Stimulated activated CD4-positive, alpha-beta T cell treated with anti-CD3 and anti-CD28 coated beads, Interleukin-1b, Interleukin-23, amount 100 ng/mL, for 1 hour (primary cell): ENCODE measurements at places on chromosomes 2 and 18.
A peak's percentile ranks its signal among the peaks of the same experiment; 100 is the strongest.

GRCh38 chr2:10911291-10912075, at the start of gene KCNF1:
KCNF1 (plus strand) TSS chr2:10911934; CDS start chr2:10912427, 493 bp downstream.
- no peak for DNase-seq

GRCh38 chr2:231132129-231132528, 7.3 kb upstream of the HTR2B start:
- DNase-seq: no peak

DNA sequence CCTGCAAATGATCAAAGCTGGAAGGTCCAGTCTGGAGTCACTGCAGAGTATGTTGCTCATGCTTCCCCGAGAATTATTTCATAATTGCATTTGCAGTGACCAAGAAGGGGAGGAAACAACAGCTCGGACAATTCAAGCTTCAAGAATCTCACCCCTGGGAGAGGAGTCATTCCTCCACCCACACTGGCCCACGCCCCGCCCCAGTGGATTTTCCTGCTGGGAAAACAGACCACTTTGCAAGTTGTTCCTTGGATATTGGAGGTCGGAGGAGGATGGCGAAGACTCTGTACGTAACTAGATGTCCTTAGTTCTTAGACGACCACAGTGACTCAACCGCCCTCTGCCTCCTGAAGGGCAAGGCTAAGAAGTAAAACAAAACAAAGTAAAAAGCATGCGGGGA, 159.4 kb downstream of the TPO start:
- no peak for DNase-seq

DNA sequence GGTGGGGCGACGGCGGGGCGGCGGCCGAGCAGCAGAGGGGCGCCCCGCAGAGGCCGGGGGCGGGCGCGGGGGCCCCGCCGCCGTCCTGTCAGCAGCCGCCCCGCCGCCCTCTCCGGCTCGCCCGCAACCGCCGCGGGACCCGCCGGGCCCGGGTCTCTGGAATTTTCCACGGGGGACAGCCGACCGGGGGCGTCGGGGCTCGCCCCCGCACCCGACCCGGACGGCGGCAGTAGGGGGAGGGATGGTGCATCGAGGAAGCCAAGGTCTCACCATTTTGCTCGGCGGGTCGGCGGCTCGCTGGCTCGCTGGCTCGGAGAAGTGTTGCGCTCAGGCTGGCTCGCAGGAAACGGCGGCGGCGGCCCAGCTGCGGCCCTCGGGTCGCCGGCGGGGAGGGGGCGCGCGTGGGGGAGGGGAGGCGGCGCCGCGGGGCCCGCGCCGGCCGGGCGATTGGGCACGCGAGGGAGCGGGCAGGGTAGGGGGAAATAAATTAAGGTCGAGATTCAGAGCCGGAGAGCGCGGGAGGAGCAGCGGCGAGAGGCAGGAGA, 405 bp downstream of the PPP3R1 start:
- peak; percentile 16 for DNase-seq

- DNase-seq: no peak
Measured at GRCh38 chr18:8620845-8621244, 11.6 kb downstream of the RAB12 start.

DNA sequence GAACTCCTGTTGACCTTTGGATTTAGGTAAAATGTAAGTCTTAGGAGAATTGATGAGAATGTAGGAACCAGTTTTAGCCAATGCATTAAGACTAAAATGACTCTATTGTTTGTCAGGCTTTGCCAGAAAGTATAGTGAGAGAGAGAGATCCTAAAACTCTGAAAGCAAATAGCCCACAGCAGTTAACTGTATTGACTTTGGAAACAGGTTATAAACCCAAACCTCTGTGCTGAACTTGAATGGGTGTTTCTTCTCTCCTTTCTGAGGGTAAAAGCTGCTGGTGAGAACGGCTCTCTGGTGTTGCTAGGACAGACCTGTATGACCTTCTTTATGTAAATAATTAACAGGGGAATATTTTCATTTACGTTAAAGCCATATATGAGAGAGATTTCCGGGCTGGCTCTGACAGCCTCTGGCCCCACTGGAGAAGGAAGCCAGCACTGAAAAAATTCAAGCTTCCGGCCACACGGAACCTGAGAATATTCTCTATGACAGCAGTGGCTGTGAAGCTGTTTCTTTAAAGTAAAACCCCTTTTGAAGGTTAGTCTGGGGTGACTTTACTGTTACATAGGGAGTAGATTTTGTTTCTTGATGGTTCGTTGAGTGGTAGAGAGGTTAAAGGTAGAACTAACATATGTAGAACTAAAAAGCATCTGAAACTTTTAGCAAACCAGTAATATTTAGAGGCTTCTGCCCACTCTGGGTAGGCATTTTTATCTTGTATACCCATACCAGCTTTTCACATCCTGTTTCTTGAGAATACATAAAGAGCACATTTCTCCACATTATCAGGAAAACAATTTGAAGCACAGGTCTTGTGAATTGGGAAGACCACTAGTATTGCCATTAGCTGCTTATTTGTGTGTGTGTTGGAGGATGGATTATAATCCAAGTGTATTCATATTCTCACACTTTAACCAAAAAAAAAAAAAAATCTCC, 123.8 kb downstream of the SPTBN1 start:
- no peak for DNase-seq

- no peak for DNase-seq
Measured at GRCh38 chr18:4276953-4277585, 178.0 kb downstream of the DLGAP1 start.

GRCh38 chr18:72419914-72420313, 124.2 kb downstream of the CBLN2 start:
- DNase-seq: no peak

DNA sequence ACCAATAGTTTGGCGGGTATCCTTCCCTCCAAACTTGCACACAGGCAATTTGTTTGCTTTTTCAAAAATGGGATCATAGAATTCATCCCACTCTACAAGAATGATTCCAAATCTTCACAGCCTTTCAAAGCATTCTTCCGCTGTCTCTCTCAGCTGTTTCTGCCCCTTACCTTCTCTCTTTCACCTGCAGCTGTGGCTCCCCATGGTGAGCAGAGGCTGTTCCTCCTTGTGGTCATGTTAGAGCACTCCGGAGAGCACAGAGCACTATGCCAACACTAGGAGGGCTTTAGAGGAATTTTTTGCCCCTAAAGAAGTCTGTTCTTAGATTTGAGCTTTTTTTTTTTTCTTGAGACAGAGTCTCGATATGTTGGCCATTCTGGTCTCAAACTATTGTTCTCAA, 30.4 kb downstream of the MTHFD2 start:
- no peak for DNase-seq

- no peak for DNase-seq
Measured at GRCh38 chr18:28574175-28574574, 397.2 kb upstream of the CDH2 start.

- no peak for DNase-seq
Measured at GRCh38 chr2:213266421-213266820, 17.8 kb upstream of the SPAG16 start.

DNA sequence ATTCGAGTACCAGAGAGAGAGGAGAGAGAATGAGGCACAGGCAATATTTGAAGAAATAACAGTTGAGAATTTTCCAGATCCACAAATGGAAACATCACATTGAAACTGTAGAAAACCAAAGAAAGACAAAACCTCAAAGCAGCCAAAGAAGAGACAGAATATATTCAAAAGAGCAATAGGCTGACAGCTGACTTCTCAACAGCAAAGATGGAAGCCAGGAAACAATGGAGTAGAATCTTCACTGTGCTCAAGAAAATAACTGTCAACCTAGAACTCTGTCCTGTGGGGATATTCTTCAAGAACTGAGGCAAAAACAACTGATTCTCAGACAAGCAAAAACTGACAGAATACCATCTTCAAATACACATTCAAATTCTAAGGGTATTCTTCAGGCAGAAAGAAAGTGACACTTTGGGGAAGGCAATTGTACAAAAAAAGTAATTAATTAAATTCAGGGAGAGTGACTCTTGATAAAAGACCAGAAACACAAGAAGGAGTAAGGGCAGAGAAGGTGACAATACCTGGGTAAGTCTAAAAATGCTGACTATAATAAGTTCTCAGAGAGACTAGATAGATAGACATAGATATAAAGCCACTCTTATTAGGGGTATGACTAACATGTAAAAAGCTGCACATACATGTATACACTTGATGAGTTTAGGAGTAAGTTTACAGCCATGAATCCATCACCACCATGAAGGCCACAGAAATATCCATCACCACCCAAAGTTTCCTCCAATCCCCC, 25.6 kb downstream of the ANKMY1 start:
- no peak for DNase-seq

DNA sequence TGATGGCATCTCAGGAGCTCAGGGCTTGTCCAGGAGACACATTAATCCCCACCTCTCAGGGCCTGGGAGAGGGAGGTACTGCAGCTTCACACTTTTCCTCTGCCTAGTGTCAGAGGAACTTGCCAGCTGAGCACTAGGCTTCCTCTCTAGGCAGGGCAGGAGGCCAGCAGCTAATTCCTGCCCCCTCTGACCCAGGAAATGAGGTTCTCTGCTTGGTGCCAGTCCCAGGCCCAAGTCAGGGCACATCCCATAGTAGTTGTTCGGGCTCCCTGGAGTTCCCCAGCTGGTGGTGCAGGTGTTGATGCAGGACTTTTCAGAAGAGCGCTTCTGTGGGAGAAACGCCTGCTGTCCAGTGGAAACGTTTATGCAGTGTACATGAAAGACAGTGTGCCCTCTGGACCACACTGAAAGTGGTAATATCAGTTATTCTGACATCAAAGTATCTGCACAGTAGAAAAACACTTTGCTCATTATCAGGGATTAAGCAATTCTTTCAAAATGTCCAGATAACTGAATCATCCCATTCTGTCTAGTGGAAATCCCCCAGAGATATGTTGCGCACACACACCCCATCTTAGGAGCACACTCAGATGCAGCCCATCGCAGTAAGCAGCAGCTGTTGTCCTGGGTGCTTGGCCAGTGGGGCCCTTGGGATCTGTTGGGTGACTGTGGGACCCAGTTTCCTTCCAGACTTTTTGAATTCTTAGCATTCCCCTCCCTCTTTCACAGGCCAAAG, 17.8 kb upstream of the SCLY start:
- DNase-seq: no peak

DNA sequence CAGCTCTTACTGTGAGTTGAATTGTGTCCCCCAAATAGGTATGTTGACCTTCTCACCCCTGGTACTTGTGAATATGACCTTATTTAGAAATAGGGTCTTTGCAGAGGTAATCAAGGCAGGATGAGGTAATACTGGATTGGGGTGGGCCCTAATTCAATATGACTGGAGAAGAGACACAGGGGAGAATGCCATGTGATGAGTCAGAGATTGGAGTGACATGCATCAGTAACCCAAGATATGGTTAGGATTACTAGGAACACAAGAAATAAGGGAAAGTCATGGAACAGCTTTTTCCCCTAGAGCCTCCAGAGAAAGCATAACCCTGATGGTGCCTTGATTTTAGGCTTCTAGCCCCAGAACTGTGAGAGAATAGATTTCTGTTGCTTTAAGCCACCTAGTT, 37.0 kb upstream of the ATP5MC3 start:
- DNase-seq: no peak

DNA sequence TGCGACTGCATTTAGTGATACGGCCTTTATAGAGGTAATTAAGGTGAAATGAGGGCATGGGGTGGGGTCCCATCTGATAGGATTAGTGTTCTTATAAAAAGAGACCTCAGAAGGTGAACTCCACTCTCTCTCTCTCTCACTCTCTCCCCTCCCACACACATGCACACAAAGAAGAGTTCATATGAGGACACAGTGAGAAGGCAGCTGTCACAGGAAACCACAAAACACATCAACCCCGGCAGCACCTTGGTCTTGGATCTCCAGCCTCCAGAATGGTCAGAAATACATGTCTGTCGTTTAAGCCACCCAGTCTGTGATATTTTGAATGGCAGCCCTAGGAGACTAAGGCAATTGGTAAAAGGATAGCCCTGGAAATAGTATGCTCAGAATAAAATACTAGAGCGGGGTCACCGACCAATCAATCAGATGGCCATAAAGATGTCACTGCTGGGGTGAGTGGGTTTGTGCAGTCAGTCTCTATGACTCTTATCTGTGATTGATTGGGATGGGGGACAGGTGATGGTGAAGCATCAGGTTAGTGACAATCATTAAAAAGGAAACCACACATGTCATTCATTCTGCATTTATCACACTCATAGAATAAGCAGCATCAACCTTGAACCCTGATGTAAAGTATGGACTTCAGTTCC, 118.9 kb upstream of the POU3F3 start:
- no peak for DNase-seq

- no peak for DNase-seq
Measured at GRCh38 chr2:30931841-30932407, 124.7 kb upstream of the CAPN13 start.

- DNase-seq: no peak
Measured at GRCh38 chr2:217849154-217849975, 153.4 kb downstream of the TNS1 start.

DNA sequence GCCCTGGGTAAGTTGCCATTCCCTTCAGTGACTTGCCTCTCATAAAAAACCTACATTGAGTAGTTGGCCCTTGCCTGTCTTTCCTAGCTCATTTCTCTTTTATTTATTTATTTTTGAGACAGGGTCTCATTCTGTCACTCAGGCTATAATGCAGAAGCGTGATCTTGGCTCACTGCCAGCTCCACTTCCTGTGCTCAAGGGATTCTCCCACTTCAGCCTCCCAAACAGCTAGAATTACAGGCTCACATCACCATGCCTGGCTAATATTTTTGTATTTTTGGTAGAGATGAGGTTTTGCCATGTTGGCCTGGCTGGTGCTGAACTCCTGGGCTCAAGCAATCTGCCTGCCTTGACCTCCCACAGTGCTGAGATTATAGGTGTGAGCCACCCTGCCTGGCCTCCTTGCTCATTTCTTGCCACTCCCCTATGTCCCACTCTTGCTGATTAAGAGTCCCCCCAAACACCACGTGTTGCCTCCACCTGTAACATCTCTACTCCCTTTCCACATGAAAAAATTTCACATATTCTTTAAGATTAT, 12.6 kb downstream of the EVA1A start:
- no peak for DNase-seq

GRCh38 chr18:75491361-75491760, 63.9 kb upstream of the SMIM21 start:
- no peak for DNase-seq

DNA sequence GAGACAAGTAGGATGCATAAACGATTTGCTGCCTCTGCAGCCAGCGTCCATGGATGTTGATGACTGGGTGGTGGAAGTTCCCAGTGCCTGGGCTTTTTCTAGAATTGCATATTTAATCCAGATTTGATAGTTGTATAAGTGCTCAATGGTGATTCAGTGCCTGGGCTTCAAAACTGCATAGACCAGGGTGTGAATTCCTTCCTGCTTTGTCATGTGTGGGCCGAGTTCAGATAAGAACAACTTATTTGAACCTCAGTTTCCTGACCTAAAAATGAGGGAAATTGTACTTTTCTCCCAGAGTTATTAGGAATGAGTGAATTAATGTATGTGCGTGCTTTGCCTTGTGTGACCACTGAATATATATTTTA, 154.6 kb downstream of the WDSUB1 start:
- DNase-seq: no peak

- DNase-seq: no peak
Measured at GRCh38 chr2:119289093-119289492, 65.5 kb downstream of the STEAP3 start.

DNA sequence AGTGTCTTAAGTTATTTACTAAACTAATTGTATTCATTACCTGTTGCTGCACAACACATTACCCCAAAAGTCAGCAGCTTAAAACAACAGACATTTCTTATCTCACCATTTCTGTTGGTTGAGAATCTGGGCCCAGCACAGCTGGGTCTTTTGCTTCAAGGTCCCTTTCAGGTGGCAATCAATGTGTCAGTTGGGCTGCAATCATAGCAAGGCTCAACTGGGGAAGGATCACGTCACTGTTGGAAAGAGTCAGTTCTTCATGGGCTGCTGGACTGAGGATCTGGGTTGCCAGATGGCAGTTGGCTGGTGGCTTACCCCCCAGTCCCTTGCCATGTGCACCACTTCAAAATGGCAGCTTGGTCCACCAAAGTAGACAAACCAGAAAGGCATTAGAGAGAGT, 261.2 kb downstream of the SUCLG1 start:
- DNase-seq: no peak
